ENCODE measurements at places on chromosomes 6 and 20. TPM values are rescaled to one million over a fixed set of nuclear protein-coding genes. Genes with fewer than 3 reads are reported as not detected.

The SCGN gene
- not detected for total RNA-seq

The TPD52L1 gene
- 85.0 TPM for total RNA-seq

The ADGRF1 gene
- total RNA-seq = 8.3 TPM

The PAK5 gene
- 0.25 TPM for total RNA-seq

GRCh38 chr6:139066080-139066479 is 37.5 kb downstream of the ABRACL start:
- DNase-seq = no peak

The CYB5R4 gene
- total RNA-seq = 4.9 TPM

- DNase-seq = no peak
Observed at GRCh38 chr20:25281541-25281991, 33.7 kb downstream of the PYGB start.

The CST2 gene
- not detected for total RNA-seq

DNA sequence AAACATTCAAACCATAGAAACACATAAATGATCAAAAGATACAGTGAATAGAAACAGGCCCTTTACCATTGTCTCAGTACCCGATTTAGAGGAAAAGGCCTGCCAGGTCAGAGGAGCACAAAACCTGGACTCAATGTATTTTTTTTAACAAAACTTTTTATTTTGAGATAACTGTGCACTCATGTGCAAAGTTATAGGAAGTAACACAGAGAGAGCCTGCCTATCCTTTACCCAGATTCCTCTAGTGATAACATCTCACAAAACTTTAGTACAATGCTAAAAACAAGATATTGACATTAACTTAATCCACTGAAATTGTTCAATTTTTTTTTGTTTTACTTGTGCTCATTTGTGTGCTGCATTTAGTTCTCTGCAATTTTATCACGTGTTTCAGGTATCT is 36.8 kb upstream of the SAMD3 start:
- no peak for DNase-seq

- DNase-seq = no peak
Observed at GRCh38 chr20:43446361-43446879, 11.3 kb upstream of the SRSF6 start.

DNA sequence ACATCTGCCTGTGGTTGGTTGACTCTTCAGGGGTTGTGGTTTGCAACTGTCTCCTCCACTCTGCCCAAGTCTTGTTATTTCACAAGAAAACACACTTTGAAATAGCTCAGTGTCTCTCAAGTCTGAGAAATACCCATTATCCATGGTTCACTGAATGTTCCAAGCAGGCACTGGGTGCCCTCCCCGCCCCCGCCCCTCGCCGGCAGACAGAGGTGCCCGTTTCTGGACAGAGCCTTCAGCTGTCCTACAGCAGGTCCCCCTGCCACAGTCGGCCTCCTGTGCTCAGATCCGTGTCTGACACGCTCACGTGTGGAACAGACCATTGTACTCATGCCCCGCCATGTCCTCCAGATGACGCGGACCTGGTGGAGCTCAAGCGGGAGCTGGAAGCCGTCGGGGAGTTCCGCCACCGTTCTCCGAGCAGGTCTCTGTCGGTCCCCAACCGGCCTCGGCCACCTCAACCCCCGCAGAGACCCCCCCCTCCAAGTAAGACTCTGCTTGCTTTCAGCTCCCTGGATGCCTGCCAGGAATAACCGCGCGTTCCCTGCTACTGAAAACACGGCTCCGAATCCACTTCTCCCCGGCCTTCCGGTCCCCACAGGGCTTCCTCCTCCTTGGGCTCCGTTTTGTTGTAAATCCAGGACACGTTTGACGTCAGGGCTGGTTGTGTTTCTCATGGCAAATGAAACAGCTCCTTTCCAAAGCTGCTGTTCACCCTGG is 81.4 kb downstream of the SERAC1 start:
- DNase-seq = no peak

DNA sequence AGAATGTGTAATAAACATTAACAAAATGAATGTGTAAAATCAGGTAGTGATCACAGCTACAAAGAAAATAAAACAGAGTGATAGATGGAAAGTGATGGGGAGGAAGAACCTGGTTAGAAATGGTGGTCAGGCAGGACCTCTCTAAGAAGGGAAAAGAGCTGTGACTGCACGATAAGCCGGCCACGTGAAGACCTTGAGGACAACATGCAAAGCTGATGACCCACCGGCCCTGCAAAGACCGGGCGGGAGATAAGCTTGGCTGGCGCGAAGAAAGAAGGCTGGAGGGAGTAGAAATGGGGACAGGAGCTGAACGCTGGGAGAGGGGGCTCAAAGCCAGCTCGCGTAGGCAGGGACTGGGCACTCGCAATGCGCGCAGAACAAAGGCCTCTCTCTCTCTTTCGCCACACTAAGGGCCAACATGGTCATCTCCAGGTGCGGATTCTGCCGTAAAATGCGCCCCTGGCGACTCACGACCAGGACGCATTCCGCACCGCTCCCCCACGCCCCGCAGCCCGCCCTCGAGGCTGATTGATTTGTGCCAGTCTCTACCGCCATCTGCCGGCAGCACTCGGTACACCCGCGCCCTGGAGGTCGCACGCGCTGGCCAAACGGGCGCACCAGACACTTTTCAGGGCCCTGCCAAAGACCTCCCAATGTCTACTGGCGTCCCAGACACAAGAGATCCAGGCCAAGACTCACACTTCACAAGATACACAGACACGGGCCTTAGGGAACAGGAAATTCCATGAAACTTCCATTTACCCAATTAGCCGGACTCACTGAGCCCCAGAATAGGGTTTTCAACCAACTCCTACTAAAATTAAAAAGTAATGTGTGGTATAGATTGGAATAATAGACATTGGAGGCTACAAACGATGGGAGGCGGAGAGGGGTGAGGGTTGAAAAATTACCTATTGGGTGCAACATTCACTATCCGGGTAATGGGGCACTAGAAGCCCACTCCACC is 9.4 kb downstream of the DEFB132 start:
- DNase-seq = no peak

The BPIFB4 gene
- not detected for total RNA-seq

The ANKRD66 gene
- total RNA-seq = not detected

The OXT gene
- not detected for total RNA-seq

The ANKEF1 gene
- total RNA-seq = 4.2 TPM

The ATP5F1E gene
- total RNA-seq = 22.8 TPM

GRCh38 chr20:676967-677366 is 1.4 kb upstream of the SCRT2 start:
- DNase-seq = no peak

DNA sequence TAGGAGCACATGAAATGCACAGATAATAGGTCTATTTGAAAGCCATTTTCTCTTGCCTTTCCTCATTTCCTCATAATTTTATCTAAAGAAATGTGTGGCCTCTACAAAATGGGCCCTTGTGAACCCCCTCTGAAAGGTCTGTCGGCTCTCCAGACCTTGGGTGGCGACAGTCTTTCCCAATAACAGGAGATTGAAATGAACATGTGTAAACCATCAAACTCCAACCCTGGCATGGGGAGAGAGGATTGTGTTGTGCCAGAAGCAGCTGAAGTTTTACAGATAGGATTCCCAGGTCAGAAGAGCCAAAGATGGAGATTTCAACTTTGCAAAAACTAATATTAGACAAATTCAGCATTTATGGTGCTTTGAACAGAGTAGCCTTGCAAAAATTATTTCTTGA is 277.1 kb upstream of the ECI2 start:
- DNase-seq = no peak

- DNase-seq = no peak
Observed at GRCh38 chr6:42316981-42317380, 99.3 kb upstream of the MRPS10 start.

The JPH2 gene
- total RNA-seq = 13.8 TPM

GRCh38 chr20:22339946-22340345 is 244.4 kb downstream of the FOXA2 start:
- no peak for DNase-seq

The AHCY gene
- total RNA-seq = 98.2 TPM

DNA sequence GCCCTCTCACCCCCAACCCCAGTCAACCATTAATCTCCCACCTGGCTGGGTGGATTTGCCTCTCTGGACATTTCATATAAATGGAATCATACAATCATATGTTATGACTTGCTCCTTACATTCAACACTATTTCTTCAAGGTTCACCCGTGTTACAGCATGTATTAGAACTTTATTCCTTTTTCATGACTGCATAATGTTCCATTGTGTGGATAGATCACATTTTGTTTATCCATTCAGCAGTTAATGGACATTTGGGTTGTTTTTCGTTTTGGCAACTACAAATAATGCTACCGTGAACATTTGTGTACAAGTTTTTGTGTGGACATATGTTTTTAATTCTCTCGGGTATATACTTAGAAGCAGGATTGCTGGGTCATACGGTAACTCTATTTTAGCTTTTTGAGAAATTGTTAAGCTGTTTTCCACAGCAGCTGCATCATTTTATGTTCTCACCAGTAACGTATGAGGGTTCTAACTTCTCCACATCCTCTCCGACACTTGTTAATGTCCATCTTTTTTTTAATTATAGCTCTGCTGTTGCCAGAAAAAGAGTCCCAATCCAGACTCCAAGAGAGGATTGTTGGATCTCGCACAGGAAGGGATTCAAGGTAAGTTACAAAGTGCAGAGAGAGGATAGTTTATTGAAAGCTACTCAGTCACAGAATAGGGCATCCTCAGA is 15.9 kb upstream of the BNIP5 start:
- no peak for DNase-seq

GRCh38 chr6:16256781-16257180 is 18.4 kb downstream of the GMPR start:
- DNase-seq = no peak

- DNase-seq = no peak
Observed at GRCh38 chr6:19322691-19323485, 514.3 kb upstream of the ID4 start.

- DNase-seq = no peak
Observed at GRCh38 chr6:21208081-21208795, 385.3 kb upstream of the SOX4 start.

GRCh38 chr6:87589693-87590416 is at the start of the genes ORC3 and RARS2:
ORC3 (plus strand) TSS chr6:87590135; CDS start chr6:87590169, 34 bp downstream.
RARS2 (minus strand) TSS chr6:87589987; CDS start chr6:87589957, 30 bp downstream.
- DNase-seq = peak; percentile 96

The KIF25 gene
- not detected for total RNA-seq

DNA sequence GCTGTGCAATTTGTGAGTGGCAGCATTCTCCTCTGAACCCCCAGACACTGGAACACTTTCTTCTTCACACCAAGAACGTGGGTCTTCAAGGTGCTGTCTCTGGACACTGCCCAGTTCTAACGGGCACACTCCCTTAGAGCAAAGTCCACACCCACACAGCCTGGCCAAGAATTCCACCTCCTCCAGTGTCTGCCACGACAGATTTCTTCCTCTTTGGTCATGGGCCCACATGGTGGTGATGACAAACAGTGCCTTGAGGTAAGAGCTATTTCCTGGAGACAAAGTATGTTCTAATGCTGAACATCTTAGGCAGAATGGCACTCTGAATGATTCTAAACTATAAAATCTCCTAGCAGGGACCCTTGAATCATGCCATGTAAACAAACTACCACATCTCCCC is 25.5 kb upstream of the SSTR4 start:
- peak; percentile 49 for DNase-seq

DNA sequence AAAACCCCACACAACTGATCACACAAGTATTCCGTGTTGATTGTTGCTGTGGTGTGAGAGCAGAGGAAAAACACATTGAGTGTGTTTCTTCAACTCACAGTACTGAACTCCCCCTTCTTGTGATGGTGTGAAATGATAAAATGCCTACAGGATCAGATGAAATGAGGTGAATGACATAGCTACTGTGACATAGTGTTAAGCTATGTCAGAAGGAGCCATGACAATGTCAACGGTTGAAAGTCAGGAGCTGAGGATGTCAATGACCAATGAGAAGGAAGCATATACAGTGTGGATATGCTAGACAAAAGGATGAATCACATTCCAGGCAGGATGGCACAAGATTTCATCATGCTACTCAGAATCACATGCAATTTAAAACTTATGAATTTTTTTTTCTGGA is 38.8 kb downstream of the WASF1 start:
- no peak for DNase-seq

The LY6G5C gene
- total RNA-seq = 1.7 TPM

DNA sequence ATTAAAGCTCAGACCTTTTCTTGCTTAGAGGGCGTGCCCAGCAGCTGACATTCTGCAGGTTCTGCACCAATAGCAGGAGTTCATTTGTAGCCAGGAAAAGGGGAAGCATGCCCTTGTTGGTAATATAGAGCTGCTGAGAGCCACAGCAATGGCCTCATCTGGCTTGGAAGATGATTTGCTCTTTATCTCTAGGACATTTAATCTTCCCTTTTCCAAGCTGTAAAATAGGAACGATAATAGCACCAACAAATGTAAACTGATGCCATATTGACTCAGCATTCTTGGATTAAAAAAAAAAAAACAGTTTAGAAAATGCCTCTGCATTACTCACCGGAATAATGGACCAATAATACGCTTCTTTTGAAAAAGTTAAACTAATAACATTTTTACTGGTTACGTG is 93.4 kb upstream of the SLC2A12 start:
- no peak for DNase-seq

DNA sequence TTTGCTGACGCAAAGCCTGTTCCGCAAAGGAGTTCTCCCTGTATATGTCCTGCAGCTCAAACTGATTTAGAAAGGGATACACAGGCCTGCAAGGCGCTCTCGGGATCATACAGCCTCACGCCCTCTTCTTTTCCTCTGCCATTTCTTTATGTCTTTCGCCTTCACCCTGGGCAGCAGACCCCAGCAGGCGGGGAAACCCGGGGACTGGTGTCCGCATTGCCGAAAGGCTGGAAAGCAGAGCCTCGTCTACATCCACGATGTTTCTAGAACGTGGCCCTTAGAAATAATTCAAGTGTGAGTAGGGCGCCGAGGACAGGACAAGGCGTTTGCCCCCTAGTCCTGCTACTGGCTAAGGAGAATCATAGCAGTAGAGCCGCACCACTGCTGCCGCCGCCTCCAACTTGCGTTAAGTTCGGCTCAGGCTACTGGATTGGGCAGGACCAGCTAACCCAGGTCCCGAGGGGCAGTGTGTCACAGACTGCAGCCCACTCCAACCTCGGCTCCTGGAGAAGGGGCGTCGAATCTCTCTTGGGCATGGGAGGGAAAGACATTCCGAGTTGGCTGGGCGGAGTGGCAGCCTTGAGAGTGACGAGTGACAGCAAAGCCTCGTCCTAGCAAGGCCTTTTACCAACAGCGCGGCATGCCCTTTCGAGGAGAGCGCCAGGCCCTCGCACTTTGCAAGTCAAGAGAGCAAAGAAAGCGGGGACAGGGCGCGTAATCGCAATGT is 2.6 kb upstream of the TBX18 start:
- no peak for DNase-seq

The FIG4 gene
- total RNA-seq = 15.2 TPM

DNA sequence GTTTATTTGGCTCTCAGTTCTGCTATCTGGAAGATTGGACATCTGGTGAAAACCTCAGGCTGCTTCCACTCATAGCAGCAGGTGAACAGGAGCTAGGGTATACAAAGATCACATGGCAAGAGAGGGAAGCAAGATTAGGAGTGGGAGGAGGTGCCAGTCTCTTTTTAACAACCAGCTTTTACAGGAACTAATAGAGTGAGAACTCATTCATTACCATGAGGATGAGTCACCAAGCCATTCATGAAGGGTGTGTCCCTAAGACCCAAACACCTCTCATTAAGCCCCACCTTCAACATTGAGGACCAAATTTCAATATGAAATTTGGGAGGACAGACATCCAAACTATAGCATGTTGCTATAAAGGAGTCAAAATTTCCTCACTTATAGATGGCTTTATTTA is 85.4 kb upstream of the HCRTR2 start:
- DNase-seq = no peak

The CTCFL gene
- total RNA-seq = not detected

Data from vagina (tissue), 2 donors.